Stimulated activated CD4-positive, alpha-beta T cell treated with anti-CD3 and anti-CD28 coated beads, Interleukin-2, amount 100 ng/mL, for 48 hours (primary cell): ENCODE measurements at places on chromosomes 1 and 21.

- DNase-seq = no peak
Observed at GRCh38 chr1:204713541-204713940, 28.0 kb upstream of the LRRN2 start.

GRCh38 chr1:184605941-184606340 lies 148.7 kb downstream of the EDEM3 start:
- no peak for DNase-seq

DNA sequence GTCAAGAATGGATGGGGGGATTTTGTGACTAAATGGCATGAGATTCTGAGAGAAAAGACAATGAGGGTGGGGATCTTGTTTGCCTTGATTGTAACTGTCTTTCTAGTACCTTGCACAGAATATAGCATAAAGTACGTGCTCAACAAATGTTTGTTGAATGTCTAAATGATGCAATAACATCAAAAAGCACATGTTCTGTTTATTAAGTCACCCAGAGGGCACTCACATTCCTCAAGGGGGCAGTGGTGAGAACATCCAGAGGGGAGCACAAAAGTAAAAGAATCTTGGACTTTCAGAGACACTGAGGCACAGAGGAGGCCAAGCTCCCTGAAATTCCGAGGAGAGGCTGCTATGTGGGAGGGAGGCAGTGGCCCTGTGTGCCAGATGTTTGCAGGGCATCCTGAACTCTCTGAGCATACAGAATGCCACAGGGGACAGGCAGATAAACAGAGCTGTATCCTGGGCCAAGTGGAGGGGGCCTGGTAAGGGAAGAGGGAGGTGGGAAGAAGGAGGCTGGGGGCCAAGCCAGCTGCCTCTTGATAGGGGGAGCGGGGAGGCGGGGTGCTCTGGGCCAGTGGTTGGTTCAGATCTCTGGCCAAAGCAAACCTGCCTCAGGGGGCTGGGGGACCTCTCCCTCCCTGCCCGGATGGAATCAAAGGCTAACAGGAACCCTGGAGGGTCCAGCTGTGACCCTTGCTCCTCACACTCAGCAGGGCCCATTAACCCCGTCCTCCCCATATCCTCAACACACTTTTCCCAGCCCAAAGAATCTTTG lies 6.5 kb upstream of the ATP1A2 start:
- peak; percentile 19 for DNase-seq

GRCh38 chr1:115295904-115296696 lies 41.9 kb downstream of the NGF start:
- no peak for DNase-seq

GRCh38 chr1:212671342-212672031 lies 28.2 kb downstream of the BATF3 start:
- DNase-seq = no peak

GRCh38 chr21:25639551-25640201 lies 618 bp downstream of the JAM2 start:
- DNase-seq = peak; percentile 27

DNA sequence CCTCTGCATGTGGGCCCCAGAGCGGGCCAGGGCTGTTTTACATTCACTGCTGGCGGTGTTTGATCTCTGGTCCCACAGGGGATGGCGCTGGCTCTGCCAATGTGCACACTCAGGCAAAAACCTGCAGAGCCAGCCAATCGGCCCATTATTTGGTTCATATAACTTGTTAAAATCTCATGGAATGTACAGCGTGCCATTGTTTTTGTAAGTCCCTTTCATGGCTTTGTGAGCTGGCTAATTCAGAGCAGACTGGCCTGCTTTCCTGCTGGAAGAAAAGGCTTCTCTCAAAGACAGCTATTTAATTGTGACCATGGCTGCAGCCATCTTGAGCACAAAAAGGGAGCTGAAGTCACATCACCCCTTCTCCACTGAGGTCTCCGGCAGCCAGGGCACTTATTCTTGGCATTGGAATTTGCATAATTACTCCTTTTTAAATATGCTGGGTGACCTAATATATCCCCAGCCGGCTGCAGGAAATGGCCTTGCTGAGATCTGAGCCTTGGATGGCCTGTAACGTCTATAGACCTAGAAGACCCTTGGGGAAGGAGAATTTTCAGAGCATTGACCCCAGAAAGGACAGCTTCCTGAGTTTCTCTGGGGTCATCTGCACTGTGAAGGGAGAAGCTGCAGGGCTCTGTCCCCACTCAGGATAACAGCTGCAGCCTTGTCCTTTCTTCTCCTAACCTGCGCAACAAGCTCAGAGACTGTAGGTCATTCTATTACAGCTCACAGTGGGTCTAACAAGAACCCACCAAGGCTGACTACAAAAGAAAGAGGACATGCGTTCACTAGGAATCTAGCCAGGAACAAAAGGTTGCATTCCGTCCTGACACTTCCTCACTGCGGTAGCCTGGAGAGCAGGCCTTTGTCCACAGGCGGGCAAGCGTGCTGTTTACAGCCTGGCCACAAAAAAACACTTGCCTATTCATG lies 45.8 kb downstream of the BCAR3 start:
- no peak for DNase-seq

- peak; percentile 21 for DNase-seq
Observed at GRCh38 chr1:37323486-37324377, 150.6 kb upstream of the ZC3H12A start.

DNA sequence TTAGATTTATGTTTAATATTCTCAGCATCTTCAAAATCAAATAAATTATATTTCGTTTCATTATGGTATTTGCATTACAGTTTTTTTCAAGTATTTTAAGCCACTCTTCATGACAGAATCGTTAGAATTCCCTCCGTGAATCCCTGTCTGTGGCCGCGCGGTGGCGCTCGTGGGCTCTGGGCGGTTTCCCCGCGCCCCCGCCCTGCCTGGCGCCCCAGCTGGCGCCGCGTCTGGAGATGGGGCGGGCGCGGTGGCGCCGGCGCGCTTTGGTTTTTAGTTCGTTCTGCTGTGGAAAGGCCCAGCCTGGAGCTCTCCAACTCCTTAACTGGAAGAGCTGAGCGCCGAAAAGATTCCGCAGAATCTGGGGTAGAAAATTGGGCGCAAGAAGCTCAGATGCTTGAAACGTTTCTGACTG lies 25.7 kb downstream of the PRMT2 start:
- DNase-seq = peak; percentile 47

DNA sequence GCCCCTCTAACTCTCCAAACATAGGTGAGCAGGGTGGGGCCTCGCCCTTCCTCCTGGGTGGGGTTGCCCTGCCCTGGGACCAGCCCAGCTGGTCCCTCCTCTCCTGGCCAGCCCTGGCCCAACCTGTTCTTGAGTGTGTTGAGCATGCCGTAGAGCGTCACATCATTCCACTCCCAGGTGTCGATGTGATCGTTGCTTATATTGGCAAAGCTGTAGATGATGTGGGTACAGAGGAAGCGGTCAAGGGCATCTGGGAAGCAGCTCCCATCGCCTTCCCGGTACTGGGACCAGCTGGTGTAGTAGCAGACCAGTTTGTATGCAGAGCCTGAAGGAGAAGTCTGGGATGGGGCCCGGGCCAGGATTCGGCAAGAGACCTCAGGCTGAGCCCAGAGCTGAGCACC lies 1.4 kb downstream of the CHI3L1 start:
- DNase-seq = no peak

- no peak for DNase-seq
Observed at GRCh38 chr1:119008483-119009311, 20.6 kb upstream of the TBX15 start.

DNA sequence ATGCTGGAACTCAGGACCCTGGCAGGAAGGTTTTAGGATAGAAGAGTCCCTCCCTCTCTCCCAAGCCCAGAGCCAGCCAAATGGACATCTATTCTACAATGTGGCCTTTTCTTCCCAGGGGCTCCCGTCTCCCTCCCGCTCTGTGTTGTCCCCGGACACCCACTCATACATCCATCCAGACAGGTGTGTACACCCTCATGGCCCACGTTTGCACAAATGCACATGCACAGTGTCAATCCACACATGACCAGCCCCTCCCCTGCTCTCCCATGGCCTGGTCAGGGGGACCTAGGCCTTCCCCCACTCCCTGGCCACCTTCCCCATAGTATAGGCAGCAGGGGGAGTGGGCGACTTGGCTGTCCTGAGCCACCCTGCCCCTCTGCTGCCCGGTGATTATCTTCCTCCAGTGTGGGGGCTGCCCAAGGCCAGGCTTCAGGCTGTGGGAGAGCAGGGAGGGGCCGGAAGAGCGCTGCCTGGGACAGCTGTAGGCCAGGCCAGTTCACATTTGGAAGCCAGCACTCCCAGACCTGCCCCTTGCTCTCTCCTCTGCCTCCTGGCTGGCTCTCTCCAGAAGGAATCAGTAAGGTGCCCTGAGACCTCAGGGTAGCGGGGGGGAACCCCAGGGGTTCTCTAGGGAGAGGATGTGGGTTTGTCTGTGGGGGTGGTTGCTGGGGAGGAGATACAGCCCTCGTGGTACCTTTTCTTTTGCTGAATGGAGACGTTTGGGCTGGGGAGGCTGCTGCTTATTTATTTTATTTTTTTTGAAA lies 4.1 kb upstream of the PTPN7 start:
- peak; percentile 48 for DNase-seq

- no peak for DNase-seq
Observed at GRCh38 chr21:41431788-41432548, 5.9 kb downstream of the MX1 start.

DNA sequence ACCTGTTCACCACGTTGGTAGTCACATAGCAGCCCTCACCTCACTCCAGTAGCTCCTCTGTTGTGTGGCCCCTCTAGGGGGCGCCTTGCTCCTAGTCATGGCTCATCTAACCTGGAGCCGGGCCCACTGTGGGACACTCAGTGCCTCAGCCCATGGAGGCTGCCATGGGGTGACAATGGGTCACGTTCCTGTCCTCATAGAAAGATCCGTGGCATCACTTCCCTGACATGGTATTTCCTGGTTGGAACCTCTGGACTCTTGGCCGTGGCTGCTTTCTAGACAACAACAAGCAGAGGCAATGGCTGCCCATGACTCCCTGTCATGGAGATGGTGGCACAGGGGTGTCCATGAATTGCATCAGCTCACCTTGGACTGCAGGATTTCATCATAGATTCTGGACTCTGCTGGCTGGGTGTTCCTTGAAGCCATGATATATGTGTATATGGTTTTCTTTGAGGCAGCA lies 27.5 kb upstream of the SLAMF6 start:
- peak; percentile 51 for DNase-seq

DNA sequence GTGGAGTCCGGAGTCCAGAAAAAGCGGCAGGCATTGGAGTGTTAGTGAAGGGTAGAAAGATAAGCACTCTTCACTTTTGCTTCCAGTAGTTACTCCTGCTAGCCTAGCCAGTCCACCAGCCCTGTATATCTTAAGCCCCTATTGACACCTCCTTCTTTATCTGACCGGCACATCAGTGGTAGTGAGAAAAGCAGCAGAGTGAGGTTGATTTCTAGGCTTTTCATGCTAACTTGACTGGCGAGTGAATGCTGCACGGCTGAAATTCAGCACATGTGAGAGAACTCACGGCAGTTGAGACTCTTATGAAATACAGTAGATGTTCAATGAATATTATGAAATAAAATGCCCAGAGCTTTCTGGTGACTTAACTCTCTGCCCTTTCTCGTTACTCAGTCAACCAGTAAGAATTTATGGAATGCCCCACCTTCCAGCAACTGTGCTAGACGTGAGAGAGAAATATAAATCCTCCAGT lies 128.2 kb downstream of the CACHD1 start:
- DNase-seq = no peak

- no peak for DNase-seq
Observed at GRCh38 chr1:86461482-86461881, 7.2 kb upstream of the CLCA1 start.

DNA sequence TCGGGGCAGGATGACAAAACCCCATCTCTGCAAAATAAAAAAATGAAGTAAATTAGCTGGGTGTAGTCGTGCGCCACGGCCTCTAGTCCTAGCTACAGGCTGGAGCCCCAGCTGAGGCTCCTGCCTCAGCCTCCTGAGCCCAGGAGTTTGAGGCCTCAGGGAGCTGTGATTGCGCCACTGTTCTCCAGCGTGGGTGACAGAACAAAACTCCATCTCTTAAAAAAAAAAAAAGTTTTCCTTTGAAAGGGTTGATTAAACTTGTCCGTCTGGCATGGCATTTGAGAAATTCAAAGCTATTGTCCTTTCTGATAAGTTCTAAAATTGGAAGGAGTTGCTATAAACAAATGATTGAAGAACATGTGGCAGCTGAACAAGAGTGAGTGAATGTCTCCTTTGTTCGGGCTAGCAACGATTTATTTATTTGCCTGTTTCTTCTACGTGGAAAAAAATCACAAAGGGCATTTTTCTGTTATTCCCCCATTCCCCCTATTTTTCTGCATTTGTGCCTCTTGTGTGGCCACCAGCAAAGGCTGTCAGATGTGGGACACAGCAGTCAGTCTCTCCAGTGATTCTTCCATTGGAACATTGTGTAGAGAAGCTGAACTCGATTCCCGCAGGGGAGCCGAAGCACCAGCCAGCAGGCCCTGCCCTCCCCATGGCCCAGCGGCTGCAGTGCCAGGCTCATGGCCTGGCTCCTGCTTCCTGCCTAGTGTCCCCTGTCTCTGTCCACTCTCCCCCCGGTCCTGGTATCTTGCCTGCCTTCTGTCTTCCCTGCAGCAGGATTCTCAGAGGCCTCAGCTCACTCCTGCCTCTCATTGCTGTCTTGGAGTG lies 21.5 kb upstream of the PWP2 start:
- DNase-seq = no peak

GRCh38 chr1:218809625-218810024 lies 364.1 kb upstream of the LYPLAL1 start:
- no peak for DNase-seq

GRCh38 chr1:8435569-8436071 lies 117.7 kb downstream of the SLC45A1 start:
- no peak for DNase-seq

GRCh38 chr21:27743971-27744564 lies 777.2 kb upstream of the ADAMTS5 start:
- no peak for DNase-seq

GRCh38 chr1:62024690-62025089 lies 170.0 kb upstream of the L1TD1 start:
- DNase-seq = no peak

- no peak for DNase-seq
Observed at GRCh38 chr1:3227351-3227704, 158.3 kb downstream of the PRDM16 start.

GRCh38 chr1:240004086-240004749 lies 87.5 kb upstream of the FMN2 start:
- no peak for DNase-seq

DNA sequence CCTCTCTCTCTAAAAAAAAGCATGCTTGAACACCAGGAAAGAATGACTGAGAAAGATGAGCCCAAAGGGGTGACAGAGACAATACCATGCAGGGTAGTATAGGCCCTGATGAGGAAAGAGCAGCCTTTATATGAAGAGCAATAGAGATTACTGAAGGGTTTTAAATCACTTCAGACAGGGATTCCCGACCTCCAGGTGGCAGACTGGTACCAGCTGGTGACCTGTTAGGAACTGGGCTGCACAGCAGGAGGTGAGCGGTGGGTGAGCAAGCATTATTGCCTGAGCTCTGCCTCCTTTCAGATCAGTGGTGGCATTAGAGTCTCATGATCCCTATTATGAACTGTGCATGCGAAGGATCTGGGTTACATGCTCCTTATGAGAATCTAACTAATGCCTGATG lies 30.8 kb upstream of the GTF2B start:
- DNase-seq = no peak

GRCh38 chr1:202585590-202585933 lies 124.7 kb downstream of the SYT2 start:
- no peak for DNase-seq

- DNase-seq = no peak
Observed at GRCh38 chr1:85502171-85502570, 37.2 kb upstream of the DDAH1 start.
